ENCODE measurements at places on chromosomes 6 and 20.

GRCh38 chr20:39829256-39829655, 859.8 kb downstream of the MAFB start:
- peak; percentile 22 for DNase-seq

- DNase-seq, result no peak
Measured at GRCh38 chr6:136803608-136804007, 11.3 kb upstream of the MAP3K5 start.

DNA sequence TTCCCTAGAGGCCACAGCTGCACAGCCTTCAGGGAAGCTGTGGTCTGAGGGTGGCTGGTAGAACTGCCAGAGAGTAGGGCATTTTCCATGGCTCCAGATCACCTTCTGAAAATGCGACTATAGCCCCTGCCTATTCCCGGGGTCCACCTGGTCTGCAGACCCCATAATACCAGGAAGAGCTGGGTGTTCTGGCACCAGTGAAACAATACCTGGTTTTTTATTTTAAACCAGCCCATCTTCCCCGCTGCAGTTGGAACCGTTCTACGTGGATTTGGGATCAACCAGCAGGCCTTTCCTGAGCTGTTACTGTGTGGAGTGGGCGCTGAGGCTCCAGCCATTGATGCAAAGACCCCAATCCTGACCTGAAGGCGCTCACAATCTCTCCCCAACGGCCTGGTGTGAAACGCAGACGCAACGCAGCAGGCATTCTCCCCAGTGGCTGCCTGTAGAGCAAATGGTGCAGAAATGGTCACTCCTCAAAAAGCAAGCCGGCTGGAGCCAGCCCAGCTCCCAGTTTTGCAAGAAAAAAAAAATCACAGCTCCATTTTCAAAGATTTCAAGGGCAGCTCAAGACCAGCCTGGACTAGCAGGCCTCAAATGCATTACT, 11.3 kb downstream of the NPEPL1 start:
- no peak for DNase-seq

DNA sequence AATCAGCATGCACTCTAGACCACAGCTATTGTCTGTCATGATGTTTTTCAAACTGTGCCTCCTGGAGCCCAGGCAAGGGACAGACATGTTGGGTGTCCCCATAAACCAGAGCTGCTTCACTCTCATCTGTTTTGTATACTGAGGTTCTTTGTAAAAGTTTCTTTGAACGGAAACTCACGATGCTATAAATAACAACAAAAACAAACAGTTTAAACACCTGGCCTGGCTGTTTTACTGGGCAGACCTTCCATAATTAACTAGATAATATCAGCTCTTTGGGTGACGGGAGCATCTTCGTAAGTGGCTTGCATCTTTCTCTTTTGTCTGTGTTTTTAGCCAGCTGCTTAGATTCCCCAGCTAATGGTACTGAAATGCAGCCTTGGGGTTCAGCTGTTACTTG, 190.3 kb downstream of the ZDHHC14 start:
- no peak for DNase-seq

DNA sequence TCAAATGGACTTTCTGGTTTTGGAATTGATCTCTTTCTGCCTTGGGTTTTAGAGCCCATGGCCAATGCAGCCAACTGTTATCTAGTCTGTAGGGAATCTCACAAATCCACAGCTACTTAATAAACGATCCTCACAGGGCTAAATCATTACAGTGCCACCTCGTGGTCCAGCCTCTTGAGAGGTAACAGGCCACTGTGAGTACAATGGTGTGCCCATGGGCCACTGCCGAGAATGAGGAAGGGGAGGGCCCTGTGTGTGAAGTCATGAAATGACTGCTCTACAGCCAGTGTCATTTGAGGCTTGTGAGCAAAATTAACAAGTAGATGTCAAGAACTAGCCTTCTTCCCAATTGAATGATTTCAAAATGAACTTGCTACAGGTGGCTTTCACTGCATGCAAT, 54.3 kb upstream of the GMPR start:
- no peak for DNase-seq

DNA sequence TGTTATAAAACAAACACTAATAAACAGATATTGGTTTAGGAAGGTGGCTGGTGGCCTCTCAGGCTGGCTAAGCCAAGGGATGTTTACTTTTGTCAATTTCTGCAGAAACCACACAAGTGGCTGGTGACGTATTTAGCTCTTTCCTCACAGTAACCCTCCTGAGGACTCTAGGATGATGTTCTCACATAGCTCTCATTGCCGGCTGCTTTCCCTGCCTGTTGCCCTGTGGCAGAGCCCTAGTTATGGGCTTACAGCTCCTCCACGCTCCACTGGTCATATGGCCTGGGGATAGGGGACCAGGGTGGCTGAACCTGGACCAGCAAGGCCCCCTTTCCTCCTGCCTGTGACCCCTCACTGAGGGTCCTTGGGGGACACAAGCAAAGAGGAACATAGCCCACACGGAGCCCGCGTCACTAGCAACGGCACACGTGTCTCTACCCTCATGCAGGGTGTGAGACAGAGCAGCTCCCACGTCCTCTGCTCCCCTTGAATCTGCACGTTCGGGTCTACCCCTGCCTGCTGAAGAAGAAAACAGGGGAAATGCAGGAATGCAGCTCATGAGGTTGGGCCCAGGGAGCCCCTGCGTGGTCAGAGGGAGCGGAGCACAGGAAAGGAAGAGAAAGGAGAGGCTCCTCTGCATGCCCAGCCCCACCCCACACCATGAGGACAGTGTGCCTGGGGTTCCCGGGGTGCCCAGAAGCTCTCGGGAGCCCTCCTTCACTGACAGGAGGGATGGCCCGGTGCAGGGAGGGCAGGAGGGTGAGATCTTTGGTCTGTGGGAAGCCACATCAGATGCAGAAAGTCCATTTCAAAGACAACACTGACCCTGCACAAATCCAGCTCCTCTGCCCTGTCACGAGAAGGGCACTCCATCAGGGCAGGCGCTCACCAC, 13.9 kb downstream of the RAMACL start:
- peak; percentile 58 for DNase-seq

DNA sequence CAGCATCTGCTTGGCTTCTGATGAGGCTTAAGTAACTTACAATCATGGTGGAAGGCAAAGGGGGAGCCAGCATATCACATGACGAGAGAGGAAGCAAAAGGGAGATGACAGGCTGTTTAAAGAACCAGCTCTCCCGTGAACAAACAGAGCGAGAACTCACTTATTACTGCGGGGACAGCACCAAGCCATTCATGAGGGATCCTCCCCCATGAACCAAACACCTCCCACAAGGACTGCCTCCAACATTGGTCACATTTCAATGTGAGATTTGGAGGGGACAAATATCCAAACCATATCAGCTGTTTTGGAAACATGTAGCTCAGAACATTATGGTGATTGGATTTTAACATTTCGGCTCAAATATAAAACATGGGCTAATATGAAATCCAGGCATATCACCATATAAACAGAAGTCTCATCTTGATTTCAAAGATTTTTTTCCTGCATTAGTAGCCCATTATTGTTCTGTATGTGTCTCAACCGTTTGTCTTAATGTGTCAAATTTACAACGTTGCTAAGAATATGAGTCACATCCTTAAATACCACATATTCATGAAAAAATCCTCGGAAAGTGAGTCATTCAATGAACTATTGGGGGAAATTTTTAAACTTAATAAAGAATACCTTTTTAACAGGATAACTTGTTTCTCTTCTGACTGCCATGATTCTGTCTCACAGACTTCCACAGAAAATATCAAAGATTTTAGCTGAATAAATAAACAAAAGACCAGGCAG, 894.3 kb downstream of the TFAP2A start:
- DNase-seq, result no peak

- no peak for DNase-seq
Measured at GRCh38 chr6:162736961-162737360, 9.2 kb downstream of the PACRG start.

GRCh38 chr20:25065072-25065624, 7.2 kb upstream of the ACSS1 start:
- DNase-seq, result no peak
